ENCODE measurements at places on chromosomes 13 and 19.

GRCh38 chr13:29594303-29594709, 1.2 kb downstream of the SLC7A1 start:
- DNase-seq: no peak

GRCh38 chr13:97659602-97660001, 225.6 kb downstream of the RAP2A start:
- DNase-seq: no peak

DNA sequence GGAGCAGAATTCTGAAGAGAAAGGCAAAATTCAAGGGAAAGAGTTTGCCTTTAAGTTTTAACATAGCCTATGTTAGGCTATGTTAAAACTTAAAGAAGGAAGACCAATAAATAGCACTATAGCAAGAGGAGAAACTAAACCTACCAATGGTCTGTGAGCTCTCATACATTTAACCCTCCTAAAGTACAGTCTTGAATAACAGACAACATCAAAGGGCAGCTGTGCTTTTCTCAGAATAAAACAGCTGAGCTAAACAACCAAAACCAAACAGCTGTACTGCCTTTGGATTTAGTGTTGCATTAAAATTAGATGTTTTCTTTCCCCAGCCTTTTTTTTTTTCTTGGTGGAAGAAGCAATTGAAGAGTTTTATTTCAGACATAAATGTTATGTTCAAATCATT, 34.0 kb downstream of the KLF5 start:
- DNase-seq: no peak

GRCh38 chr13:56561327-56561726, 579.4 kb upstream of the PRR20A start:
- no peak for DNase-seq

GRCh38 chr19:20103091-20103740, 25.4 kb downstream of the ZNF90 start:
- no peak for DNase-seq

DNA sequence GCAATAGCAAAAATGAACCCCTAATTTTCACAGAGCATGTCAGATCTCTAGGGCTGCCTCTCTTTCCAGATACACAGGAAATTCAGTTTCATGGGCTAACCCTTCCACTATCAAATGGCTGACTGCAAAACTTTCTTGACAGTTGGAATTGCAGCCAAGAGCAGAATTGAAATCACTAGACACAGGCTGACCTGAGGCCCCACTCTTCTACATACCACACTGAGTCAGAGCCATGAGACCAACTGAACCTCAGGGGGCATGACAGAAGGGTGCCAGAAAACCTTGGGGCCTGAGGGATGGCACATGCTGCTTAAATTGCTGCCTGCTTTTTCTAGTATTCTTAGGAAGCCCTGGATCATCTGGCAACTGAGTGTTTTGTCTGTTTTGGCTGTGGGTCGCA, 1.7 kb upstream of the DLEU7 start:
- no peak for DNase-seq

DNA sequence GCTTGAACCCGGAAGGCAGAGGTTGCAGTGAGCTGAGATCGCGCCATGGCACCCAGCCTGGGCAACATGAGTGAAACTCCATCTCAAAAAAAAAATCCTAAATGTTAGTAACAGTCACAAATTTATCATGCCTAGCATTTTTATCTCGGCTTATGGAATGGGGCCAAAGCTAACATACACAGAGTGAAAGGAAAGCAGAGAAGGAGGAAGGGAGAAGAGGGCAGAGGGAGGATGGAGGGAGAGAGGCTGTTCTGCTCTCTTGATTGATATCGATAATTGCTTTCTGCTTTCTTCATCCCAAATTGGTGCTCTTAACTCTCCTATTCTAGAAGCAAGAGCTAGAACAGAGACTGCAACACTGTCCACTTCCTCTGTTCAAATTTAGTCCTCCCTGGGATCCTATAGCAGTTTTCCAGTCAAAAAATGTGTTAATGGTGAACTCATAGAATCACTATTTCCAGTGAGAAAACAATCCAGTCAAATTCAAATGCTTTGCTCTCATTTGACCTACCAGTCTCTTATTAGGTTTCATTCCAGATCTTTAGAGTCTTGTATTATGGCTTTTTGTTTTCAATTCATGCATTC, 15.8 kb upstream of the TUBGCP3 start:
- DNase-seq: no peak

- DNase-seq: no peak
Observed at GRCh38 chr13:85241060-85241459, 558.2 kb downstream of the SLITRK6 start.

DNA sequence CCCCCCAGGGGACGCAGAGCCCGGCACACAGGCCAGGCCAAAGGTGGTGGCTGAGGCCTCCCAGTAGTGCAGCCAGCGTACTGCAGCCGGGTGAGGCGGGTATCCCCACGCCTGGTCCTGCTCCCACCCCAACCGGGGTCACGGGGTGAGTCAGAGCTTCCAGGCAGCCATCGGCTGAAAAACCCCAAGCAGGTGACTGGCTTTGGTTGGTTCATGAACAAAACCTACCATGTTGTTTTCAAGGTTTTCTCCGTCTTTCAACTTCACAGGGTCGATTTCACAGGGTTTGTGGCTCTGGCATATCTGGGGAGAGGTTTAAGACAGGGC, 42.1 kb upstream of the C13orf46 start:
- DNase-seq: no peak

DNA sequence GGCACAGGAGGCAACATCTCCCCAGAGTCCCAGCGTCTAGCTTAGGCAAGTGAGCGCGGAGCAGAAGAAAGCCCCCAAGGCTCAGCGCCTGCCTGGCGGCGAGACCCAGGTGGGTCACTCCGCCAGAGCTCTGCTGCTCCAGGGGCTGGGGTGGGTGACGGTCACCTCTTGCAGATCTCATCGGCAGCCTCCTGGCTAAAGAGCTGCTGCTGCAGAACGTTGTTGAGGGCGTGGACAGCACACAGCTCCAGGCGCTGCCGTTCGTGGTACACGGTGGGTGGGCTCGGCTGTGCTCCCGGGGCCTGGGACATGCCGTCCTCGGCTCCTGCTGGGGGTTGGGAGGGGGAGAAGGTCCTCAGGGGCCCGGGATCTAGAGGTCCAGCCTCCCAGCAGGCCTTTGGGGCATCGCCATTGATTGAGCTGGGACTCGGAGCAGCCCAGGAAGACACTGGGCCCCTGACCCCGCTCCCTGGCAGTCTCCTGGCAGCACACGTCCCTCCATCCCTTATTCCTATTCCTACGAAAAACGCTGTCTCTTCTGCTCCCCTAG, 795 bp downstream of the JOSD2 start:
- DNase-seq: no peak

GRCh38 chr13:20177049-20177831, 15.5 kb downstream of the GJB2 start:
- no peak for DNase-seq
